ENCODE measurements at places on chromosomes 11 and 22.

DNA sequence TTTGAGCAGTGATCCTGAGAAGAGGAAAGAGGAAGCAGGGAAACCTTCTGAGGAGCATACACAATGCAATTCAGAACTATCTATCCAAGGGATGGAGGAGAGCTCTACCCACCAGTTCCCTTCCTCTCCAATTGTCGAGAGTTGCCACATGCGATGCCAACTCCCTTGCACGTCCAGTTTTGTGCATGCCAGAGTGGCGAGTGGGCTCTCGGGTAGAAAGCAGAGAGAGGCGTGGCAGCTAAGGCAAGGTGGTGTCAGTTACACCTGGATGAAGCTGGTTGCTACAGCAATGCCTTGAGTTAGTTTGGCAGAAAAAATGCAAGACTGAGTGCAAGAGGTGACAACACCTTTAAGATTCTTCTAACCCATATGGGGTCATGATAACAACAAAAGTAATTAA lies 420.4 kb upstream of the CCDC90B start:
- no peak for DNase-seq

DNA sequence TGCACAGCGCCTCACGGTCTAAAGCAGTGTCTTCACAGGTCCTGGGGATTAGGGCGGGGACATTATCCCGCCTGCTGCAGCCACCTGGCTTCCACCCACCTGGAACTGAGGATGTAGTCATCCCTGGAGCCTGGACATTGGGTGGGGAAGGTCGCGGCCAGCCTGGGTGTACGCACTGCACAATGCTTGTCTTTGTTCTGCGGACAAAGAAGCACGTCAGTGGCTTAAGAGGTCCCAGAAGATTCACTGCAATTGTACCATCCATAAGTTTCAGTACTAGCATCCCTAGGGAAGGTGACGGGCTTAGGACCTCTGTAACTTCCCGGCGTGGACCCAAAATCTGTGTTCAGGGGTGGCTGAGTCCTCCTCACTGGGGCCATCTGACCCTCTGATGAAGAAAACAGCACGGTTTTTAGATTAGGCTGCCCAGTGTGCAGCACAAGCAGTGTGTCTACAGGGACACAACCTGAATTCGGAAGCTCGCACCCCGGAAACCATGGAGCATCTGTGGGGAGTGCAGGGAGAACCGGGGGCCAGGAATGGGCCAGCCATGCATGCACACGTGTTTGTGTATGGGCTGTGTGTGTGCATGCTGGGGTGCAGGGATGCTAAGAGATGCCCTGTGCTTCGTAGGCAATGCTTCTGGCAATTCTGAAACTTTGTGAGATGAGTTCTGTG lies 342.6 kb upstream of the B3GAT1 start:
- no peak for DNase-seq

- DNase-seq = no peak
Observed at GRCh38 chr11:68934666-68935065, 31.0 kb downstream of the IGHMBP2 start.

DNA sequence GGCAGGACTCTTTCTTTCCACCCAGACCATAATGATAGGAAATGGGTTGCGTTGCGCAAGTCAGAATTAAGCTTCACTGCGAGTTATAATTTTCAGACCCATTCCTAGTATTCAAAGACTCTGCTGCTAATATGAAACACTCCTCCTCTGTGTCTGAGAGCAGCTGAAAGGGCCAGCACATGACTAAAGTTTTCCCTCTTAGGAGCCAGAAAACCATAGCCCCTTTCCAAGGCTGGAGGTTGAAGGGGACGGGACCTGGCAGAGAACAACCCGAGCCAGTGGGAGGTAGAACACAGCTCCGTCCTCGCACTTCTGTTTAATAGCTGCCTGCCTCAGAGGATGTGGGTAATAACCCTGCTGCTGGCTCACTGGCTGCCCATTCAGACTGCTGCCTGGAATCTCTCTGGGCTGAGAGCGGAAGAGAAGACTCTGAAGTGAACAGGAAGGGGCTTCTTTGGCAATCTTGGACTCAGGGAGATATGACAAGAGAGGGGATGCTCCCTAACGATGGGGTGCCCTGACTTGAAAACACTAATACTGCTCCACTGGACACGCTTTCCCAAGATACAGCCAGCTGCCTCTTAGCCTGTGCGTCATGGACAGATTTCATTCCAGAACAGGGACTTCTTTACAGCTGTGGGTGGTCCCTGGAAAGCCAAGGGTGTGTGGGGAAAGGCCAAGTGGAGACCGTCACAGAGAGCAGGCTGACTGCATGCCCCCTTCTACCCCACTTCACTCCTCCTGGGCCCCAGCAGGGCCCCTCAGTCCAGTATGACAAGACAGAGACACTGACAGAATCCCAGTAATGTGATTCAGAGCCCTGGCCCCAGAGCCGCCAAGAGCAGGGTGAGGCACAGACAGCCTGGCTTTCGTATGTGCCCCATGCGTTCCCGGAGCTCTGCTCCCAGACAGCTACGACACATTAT lies 156.9 kb downstream of the FEZ1 start:
- DNase-seq = no peak

GRCh38 chr11:111452817-111453552 lies 59.2 kb downstream of the BTG4 start:
- no peak for DNase-seq

DNA sequence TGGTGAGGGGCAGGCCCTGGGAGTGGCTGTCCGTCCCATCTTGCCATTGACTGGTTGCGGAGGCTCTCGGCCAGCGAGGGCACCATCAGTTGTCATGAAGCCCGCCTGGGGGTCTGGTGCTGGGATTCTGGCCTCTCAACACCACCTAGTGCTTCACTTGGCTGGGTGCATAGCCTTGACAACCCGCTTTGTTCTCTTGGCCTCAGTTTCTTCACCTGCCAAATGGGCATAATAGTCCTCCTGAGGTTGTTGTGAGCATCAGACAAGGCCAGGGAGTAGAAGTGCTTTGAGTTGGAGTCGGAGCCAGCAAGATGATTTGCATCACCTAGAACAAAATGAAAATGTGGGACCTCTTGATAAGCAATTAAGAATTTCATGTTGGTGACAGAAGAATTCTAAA lies 1.5 kb upstream of the CACNA1I start:
- DNase-seq = no peak

DNA sequence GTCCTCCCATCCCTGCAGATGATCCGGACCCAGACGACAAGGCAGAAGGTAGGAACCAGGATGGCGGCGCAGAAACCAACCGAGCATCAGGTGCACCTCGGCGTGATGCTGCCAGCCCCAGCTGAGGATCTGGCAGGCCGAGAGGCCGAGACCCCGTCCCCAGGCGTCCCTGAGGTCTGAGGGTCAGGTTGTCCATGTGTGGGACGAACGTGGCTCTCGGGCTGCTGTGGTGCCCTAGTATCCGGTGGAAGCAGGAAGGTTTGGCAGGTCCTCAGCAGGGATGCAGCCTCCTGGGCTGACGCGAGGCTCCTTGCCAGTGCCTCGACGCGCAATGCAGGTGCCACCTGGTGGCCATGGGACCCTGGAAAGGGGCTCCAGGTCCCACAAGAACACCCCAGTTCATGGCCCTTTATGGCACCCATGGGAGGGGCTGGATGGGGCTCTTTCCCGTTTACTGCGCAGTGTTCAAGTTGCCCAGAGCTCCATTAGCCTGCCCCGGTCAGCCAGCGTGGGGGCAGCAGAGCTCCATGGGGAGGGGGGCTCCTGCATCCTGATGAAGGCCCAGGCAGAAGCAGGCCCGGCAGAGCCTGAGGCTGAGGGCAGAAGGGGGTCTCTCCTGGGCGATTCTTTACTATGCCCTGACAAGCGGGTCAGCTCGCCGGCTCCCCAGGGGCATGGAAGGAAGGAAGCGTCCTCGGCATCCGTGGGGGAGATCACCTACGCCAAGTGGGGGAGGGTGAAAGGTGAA lies 129.9 kb downstream of the CTTN start:
- DNase-seq = no peak

DNA sequence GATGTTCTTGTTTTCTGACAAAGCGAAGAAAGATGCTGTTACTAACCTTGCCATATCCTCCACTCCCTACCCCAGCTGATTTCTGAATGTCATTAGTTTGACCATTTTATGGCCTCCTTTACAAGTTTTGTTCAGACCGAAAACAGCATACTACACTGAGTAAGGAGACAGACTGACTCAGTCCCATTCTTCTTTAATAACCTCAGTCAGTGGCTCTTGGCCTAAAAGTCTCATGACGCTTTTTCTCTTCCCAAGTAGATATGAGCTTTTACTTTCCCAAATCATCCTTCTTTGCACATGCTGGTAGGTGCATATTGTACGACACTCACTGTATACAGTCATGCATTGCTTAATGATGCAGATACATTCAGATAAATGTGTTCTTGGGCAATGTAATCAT lies 8.0 kb upstream of the FIBIN start:
- DNase-seq = no peak

GRCh38 chr11:68036717-68037239 lies 2.0 kb upstream of the TCIRG1 start:
- no peak for DNase-seq
